ENCODE measurements at places on chromosomes 6 and 20.

GRCh38 chr6:8175046-8175777 lies 72.9 kb upstream of the EEF1E1 start:
- DNase-seq: no peak

- no peak for DNase-seq
These were observed 76.7 kb downstream of the UBE3D start for GRCh38 chr6:82988930-82989351.

DNA sequence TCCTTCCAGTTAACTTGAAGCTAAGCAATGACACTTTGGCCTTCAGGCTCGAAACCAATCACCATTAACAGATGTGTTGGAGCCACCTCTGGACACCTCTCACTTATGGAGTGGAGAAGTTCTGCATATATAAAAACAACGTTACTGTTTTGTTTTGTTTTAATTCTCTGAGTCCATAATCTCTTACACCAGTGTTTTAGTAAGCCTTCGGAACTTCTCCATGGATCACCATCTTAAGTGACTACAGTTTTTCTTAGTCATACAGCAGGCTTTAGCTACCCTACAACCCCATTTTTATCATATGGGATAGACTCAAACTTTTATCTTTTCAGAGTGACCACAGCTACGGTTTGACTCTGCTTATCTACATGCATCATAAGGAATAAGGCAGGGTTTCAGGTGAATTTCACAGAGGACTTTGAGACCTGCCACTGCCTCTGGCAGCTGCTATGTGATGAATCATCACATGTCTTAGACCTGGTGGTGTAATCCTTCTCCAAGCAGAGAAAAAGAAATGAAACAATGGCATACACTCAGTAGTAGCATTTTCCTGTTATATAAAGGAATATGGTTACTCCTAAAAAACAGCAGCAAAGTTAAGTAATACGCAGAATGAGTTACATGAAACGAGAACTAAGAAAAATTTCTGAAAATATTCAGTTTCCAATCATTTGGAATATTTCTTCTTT lies 5.5 kb upstream of the HDDC2 start:
- DNase-seq: no peak

DNA sequence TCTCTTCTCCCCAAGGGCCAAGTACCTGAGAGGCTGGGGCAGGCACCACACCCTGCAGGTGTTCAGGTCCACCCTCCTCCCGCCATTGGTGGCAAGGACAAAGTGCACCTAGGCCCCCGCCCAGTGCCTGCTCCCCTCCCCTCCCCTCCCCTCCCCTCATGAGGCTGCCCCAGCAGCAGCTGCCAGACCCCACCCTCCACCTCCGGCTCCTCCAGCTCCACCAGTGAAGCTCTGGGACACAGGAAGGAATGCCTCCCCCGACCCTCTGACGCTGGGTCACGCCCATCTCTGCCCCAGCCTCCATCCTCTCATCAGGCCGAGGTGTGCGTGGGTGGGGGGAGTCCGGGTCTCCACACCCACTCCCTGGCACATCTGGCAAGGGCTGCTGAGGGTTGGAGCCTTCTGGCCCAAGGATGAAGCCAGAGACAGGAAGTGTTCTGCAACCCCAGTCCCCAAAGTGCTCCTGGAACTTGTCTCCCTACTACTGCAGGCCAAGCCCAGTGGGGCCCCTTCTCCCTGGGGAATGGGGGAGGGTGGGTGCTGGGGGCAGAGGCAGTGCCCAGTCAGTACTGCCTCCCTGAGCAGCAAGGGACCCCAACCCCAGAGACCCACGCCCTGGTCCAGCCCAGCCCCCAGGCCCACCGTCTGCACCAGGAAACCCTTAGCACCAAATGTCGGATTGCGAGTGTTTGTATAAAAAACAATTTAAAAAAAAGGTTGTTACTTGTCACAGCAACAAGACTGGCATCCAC lies 1.6 kb upstream of the UCKL1 start:
- DNase-seq: peak; percentile 66

- DNase-seq: no peak
These were observed 252.2 kb downstream of the DLL1 start for GRCh38 chr6:170038708-170039107.
